NT2/D1 (cell line): ENCODE measurements at places on chromosomes 12 and 14.
A peak's percentile ranks its signal among the peaks of the same experiment; 100 is the strongest.

GRCh38 chr12:31929027-31929526 is 30.1 kb upstream of the RESF1 start:
- no peak for DNase-seq

GRCh38 chr14:105366386-105367074 is 31.8 kb upstream of the TEX22 start:
- no peak for DNase-seq

- DNase-seq: no peak
Observed at GRCh38 chr12:48358937-48359513, 8.3 kb upstream of the ZNF641 start.

DNA sequence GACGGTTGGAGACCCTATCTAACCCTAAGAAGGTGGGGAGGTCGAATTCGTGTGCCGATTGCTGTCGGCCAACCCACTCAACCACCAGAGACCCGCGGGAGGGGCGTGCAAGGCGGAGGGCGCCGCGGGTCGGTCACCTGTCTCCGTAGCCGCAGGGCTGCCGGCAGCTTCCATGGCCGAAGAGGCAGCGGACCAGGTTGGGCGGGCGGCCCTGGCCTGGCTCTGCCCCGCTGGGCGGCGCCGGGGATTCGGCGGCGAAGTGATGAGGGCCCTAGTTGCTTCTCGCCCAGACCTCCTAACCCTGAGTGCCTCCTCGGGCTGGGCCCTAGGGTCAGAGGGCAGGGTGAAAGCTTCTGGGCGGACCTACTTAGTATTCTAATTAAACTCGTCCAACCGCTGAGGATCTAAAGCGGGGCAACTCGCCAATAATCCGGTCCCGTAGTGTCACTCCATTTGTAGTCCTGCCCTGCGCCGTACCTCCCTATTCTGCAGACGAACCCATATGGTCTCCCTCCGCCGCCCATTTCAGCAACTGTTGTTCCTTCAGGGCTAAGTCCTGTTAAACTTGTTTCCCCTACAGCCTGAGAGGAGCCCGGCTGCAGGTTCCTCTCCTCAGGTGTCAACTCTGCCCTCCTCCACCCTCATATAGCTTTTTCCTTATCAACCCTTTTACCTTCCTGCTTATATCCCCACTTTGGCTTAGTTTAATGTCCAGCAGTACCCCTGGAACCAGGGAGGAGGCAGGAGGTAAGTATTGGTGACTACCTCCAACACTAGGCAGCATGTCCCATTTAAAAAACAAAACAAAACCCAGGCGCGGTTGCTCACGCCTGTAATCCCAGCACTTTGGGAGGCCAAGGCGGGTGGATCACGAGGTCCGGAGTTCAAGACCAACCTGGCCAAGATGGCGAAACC is at the start of gene PYM1:
TSS of gene PYM1 (minus strand) at position 307 of the 915 bp plus-strand sequence. CDS start at position 174, 133 bp downstream.
- peak; percentile 72 for DNase-seq

DNA sequence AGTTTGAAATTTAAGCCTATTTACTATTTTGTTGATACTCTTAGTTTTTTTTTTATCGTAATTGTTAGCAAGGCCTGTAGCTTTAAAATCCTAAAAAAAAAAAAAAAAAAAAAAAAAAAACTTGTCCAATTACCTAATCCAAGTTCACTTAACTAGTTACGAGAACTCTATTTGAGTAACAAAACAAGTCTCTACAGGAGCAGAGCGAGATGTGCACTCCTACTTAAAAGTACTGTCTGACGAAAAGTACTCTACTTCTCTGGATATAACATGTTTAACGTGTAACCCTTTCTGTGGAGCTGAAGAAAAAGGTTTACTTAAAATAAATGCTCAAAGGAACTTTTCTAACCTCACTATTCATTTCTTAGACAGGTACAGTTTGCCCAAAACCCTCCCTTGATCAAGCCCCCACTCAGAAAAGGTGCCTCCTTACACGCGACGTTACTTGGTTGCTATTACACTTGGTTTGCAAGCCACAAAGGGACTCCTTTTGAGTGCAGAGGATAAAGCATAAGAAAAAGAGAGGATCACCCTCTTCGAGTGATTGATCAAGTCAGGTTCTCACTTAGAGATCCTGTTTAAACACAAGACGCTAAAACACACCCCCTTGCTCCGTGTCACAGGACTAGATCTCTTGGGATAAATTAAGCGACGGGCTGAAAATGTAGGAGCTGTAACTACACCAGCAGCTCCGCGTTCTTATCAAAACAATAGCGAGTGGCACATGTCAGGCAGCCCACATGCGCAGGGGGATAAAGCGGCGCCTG is 2.2 kb downstream of the BAZ1A start:
- no peak for DNase-seq

DNA sequence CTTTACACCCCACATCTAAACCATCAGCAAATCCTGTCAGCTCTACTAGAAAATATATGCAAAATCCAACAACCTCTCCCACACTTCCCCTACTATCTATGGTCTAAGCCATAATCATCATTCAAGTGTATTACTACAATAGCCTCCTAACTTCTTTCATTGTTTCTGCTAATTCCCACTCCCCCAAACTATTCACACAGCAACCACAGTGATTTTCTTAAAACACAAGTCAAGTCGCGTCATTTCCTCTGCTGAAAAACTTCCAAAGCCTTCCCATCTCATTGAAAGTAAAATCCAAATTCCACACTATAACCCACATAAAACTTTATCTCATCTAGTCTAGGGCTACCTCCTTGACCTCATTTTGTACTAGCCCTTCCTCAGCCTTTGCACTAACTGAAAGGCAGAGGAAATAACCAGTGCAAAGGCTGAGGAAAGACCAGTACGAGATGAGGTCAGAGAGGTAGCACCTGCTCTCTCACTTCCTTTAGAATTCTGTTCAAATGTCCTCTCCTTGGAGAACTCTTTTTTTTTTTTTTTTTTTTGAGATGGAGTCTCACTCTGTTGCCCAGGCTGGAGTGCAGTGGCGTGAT is 65.5 kb upstream of the MDM1 start:
- DNase-seq: no peak

GRCh38 chr12:117100251-117100650 is 1.0 kb upstream of the TESC start:
- no peak for DNase-seq

DNA sequence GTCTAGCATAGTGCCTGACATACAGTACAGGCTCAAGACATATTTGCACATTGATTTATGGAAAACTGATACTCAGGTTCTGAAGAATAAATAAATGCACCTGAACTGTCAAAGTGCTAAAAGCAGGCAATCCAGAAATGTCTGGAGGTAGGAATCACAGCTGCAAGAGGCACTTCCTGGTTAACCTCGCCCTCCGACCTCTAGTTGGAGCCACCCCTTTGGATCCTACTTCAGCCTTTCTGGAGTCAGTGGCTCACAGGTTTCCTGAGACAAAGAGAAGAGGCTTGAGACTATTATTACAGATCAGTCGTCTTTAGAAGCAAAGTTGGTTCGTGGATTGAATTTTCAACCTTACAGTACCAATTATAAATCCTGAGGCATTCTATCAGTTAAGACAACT is 13.0 kb downstream of the TCP11L2 start:
- DNase-seq: no peak

DNA sequence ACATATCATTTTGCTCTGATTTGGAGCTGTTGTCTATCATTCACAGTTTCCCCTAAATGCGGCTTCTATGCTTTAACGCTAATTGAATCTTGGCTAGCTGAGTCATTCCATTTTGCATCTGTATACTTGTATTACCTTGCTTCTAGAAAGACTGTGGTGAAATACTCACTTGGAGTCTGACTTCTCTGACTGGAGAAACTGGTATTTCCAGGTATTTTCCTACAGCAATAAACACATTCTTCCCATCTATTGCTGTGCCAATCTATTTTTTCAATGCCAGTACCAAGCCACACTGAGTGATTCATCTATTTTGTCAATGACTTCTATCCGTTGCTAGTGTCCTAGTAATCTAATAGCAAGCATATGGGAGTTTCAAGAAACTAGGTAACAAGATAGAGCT is 76.0 kb upstream of the ST8SIA1 start:
- no peak for DNase-seq

- no peak for DNase-seq
Observed at GRCh38 chr14:57390806-57391516, 575 bp downstream of the NAA30 start.

- DNase-seq: no peak
Observed at GRCh38 chr12:85283560-85283959, 3.5 kb downstream of the ALX1 start.

GRCh38 chr12:119288576-119288975 is 46.0 kb upstream of the CCDC60 start:
- DNase-seq: no peak

DNA sequence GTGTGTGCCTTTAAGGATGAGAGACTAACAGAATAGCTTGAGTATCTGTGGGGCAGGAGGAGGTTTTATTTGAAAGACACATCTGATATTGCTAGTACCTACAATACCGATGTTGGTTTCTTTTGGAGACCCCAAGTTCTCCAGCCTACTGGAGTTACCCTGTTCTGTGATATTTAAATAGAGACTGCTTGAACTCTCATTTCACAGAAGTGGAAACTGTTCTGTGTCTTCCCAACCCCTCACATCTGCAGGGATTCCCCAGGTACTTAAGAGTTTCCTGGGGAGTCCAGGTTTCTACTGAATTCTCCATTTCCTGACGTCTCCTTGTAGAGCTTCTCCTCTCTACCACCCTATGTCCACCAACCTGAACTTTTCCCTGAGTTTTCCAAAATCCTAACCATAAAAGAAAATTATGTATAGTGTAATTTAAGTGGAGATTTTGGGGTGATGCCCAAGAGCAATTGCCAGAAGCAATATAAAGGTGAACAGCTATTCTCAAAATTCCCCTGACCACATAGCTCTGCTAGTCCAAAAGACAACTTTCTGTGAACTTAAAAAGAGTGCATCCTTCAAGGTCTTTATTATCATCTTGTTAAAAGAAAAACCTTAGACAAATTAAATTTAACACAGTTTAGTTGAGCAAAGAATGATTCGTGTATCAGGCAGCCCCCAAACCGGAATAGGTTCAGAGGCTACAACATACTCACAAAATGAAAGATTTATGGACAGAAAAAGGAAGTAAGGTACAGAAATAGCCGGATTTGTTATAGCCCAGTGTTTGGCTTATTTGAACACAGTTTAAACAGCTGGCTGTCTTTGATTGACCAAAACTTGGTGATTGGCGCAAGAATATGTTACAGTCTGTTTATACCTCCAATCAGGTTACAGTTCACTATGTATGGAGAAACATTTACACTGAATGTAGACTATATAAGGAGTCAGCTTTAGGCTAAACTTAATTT is 373.4 kb downstream of the NUAK1 start:
- DNase-seq: no peak

GRCh38 chr14:95137164-95137803 is 20.0 kb downstream of the DICER1 start:
- DNase-seq: no peak

GRCh38 chr14:98140862-98141530 is 1131.0 kb downstream of the BCL11B start:
- DNase-seq: no peak

- DNase-seq: no peak
Observed at GRCh38 chr12:49264466-49264872, 413 bp upstream of the TUBA1C start.

- DNase-seq: no peak
Observed at GRCh38 chr14:75141062-75141461, 14.2 kb upstream of the NEK9 start.

GRCh38 chr12:12804011-12804410 is 9.1 kb upstream of the DDX47 start:
- no peak for DNase-seq

DNA sequence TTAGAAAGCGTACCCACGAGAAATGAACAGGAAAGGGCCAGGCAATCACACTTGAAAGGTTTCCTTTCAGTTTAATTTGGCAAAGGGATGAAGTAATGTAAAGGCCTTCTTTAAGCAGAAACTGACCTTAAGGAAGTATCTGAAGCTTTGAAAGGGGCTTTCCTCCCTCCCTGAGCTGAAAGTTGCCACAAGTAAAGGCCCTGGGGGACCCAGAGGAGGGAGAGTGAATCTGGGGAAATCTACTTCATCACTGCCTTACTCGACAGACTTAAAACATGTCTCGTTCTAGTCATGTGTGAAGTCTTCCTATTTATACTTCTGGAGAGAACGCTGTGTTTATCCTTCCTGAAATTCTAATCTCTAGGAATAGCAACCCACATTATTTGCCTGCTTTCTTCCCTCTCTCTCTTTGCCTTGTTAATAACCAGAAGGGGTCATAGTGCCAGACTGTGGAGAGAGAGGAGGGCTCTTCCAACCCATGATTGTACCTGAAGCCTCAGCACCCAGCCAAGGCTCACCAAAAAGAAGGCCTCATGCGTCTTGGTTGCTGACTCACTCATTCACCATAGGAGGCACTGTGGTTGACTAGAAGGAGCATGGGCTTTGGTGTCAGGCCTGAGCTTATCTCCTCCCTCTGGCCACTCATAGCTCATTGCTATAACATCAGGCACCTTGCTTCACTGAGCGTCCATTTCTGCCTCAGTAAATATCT is 10.2 kb upstream of the GPX2 start:
- no peak for DNase-seq

DNA sequence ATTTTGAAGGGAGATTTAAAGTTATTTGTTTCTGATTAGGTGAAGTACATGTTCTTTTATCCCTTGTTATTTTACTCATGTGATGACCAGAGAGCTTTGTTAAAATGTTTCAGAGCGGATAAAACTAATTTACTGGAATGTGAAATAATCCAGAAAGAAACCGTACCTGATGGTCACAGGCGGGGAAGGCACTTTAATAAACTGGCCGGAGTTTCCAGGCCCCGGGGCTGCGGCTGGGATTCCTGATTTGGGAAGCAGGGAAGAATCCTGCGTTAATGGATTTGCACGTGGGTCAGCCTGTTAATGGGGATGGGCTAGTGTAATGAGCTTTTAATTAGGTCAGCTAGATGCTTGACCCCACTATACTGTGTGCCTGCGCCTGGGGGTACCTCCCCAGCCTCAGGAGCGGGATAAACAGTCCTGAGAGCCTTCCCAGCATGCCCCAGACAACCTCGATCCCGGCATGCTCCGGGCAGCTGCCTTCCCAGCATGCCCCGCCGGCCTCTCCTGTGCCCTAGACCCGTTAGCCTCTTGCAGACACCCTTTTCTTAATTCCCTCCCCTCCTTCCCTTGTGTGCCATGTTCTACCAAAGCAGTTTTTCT is 208.6 kb upstream of the CDKN3 start:
- no peak for DNase-seq

- no peak for DNase-seq
Observed at GRCh38 chr12:124862768-124863415, 772 bp downstream of the SCARB1 start.

- no peak for DNase-seq
Observed at GRCh38 chr14:55733599-55733998, 153.6 kb downstream of the KTN1 start.

DNA sequence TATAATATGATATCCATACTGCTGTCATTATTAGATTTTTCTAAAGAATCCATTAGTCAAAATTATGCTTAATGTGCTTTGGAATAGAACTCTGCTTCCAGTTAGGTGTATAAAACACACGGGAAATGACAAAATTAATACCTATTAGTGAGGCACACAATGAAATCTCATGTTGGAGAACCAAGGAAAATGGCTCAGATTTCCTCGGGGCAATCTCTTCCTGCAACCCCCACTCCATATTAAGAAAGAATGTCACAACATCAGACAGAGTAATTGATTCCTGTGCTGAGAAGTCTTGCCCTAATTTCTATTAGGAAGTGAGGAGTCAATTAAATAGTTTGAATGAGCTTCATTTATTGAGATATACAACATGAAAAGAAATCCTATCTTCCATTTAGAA is 299.8 kb upstream of the KITLG start:
- no peak for DNase-seq
